Activated T-helper 17 cell treated with anti-CD3 and anti-CD28 coated beads, Interleukin-2, amount 50 U/mL, for 72 hours (primary cell): ENCODE measurements at places on chromosomes 2 and 18.

DNA sequence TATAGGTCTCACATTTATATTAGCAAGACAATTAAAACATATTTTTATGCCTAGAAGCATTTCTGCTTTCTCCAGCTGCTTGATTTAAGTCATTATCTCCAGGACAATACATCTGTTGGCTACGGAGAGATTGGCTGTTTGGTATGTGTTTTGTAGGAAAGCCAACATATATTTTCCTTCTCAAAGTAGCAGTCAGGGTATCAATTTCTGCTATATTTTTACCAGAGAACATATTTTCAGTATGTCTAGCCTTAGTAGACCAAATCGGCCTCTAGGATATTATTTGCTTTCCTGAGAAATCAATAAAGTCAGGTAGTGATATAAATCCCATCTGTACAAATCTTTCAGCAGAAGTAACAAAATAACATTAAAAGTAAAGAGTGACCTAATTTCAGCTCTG lies 150.0 kb upstream of the COL3A1 start:
- ATAC-seq, result no peak

- ATAC-seq, result no peak
Measured at GRCh38 chr2:122112216-122113005, 357.0 kb downstream of the TSN start.

DNA sequence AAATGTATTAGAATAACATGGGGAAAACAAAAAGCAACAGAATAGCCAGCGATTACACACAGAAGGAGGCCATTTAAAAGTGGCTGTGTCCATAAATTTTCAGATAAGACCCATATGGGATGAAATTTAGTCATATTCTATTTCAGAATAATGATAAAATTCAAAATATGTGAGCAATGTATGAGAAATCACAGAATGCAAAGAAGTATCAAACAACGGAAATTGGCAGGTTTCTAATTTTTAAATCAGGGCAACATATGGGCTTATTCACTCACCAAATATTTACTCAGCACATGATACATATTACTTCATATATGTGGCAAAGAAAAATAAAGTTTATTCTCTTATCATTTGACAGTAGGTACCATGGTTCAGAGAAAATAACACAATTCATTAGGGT lies 208.5 kb downstream of the GRB14 start:
- ATAC-seq, result no peak

GRCh38 chr18:46035696-46036680 lies 36.1 kb downstream of the PSTPIP2 start:
- no peak for ATAC-seq
